Activated CD8-positive, alpha-beta memory T cell treated with anti-CD3 and anti-CD28 coated beads for 24 hours (primary cell): ENCODE measurements at places on chromosomes 1 and 21.

- DNase-seq = no peak
These were observed 13.0 kb downstream of the AGPAT3 start for GRCh38 chr21:43877936-43878575.

GRCh38 chr1:16913833-16914662 is 7.7 kb upstream of the CROCC start:
- peak; percentile 98 for DNase-seq

GRCh38 chr21:29206445-29206844 is 76.0 kb downstream of the MAP3K7CL start:
- no peak for DNase-seq

GRCh38 chr1:17561247-17561548 is 21.7 kb downstream of the ARHGEF10L start:
- DNase-seq = no peak

DNA sequence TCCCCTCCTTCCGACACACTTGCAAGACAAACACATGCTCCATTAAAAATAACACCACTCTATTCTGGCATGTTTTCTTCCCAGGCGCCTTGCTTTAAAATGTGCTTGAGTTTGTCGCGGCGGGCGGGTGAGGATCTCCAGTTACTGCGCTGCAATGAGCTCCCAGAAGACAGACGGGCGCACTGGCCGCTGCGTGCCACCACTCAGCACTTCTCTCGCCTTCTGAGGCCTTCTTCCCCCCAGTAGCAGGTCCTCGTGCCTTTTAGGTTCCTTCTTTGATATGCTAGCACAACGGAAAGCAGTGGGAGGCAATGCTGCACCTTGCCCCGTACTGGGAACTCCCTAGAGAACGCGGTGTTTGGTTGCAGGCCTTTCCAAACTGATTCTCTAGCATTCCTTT is 279.5 kb upstream of the NR5A2 start:
- no peak for DNase-seq

DNA sequence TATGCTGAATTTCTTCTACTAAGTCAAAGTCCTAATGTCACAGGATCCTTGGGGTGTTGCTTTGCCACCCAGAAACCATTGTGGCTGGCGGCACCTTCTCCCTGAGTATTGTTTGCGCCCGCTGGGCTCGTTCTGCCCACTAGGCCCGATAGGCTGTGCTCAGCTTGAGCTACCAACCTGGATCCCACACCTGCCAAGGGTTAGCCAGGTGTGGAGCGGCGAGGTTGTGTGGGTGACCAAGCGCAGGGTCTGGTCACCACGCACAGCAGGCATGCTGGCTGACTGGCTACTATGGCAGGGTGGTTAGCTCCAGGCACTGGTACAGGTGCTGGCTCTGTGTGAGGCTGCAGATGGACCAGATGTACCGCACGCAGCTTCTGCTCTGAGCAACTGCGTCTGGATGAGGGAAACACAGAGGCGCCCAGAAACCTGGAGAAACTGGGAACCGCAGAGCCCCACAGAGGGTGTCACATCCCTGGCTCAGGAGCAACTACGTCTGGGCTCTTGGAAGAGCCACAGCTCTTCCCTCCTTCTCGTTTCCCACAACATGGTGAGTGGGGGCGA is 50.3 kb upstream of the SCYL3 start:
- no peak for DNase-seq

DNA sequence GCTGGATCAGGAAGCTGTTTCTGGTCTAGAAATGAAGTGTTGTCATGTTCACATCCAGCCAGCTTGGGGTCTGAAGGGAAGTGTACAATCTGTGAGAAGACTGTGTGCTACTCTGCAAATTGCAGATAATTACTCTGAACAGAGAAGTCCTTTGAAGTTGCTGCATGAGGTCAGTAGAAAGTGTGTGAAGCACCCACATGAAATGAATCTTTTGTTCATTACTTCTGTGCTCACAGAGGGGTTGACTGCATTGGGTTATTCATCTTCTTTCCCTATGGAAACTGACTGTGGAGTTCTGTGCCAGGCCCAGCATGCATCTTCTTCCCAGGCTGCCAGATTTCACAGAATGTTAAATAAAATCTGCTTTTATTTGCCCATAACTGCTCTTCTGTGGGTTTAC is 47.1 kb downstream of the CTH start:
- no peak for DNase-seq

GRCh38 chr1:100075773-100076172 is 57.0 kb downstream of the SASS6 start:
- DNase-seq = no peak

DNA sequence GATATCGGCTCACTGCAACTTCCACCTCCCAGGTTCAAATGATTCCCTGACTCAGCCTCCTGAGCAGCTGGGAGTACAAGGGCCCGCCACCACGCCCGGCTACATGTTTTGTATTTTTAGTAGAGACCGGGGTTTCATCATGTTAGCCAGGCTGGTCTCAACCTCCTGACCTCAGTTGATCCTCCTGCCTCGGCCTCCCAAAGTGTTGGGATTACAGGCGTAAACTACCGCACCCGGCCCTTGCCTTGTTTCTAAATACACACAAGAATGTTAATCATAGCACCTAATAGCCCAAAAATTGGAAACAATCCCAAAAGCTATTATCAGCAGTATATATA is 1.2 kb upstream of the MSTO1 start:
- DNase-seq = no peak

- DNase-seq = no peak
These were observed 119.9 kb downstream of the KCNJ15 start for GRCh38 chr21:38376693-38377092.

DNA sequence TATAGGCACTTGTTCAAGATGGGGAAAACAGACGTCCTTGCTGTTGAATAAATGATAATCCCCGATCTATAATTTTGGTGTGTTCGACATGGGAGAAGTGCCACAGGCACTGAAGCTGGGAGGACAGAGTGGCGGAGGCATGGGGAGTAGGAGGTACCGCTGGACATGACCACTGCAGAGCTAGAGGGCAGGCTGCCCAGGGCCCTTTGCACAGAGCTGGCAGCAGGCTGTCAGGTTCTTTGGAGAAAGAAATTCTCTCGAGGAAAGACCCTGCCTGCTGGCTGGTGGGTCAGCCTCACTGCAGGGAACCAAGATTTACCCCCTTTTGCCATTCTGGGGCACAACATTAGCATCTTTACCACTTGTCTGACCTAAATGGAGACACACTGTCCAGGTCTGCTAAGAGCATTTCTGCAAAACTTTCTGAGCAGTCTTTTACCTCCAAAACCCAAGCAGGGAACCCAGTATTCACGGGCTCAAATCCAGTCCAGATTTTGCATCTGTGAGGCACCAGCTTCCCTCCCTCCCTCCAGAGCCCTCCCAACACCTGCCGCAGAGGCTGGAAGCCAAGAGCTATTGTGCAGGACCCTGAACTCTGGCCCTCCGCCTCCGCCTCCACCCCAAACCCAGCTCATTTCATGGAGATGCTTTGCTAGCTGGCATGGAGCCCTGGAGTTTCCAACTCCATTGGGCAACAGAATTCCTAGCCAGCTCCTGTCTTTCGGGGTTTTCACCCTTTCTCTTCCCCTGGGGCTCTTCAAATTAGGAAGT is 142.3 kb downstream of the PLXNA2 start:
- no peak for DNase-seq

DNA sequence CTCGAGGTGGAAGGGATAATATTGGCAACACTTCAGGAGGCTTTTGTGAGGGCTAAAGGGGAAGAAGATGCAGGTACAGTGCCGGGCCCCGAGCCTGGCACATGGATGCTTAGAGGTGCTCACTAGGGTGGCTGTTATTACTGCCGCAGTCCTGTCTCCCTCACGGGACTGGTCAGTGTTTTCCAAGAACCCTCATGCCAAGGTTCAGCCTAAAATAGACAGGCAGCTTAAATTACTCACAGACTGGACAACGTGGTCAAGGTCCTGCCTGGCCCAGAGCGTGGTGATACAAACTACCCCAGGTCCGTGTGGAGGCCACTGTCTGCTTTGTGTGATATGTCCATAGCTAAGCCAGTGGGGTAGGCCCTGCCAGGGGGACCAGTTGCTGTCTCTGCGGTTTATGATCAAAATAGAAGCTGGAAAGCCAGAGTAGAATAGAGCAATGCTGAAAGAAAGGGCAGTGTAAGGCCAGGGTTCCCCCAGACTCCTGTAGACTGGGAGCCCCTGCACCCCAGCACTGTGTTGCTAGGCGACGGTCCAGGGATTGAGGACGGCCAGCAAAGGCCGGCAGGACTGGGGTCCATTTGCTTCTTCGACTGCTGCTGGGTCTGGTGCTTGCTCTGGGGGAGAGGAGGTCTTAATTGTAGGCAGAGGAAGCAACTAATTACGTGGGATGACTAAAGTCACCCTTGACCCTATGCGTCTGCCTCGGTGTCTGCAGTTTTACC is 36.1 kb downstream of the ELAPOR1 start:
- no peak for DNase-seq

GRCh38 chr1:199067483-199067882 is 428.6 kb downstream of the PTPRC start:
- DNase-seq = no peak

GRCh38 chr1:182890927-182891610 is 51.9 kb downstream of the DHX9 start:
- DNase-seq = no peak

DNA sequence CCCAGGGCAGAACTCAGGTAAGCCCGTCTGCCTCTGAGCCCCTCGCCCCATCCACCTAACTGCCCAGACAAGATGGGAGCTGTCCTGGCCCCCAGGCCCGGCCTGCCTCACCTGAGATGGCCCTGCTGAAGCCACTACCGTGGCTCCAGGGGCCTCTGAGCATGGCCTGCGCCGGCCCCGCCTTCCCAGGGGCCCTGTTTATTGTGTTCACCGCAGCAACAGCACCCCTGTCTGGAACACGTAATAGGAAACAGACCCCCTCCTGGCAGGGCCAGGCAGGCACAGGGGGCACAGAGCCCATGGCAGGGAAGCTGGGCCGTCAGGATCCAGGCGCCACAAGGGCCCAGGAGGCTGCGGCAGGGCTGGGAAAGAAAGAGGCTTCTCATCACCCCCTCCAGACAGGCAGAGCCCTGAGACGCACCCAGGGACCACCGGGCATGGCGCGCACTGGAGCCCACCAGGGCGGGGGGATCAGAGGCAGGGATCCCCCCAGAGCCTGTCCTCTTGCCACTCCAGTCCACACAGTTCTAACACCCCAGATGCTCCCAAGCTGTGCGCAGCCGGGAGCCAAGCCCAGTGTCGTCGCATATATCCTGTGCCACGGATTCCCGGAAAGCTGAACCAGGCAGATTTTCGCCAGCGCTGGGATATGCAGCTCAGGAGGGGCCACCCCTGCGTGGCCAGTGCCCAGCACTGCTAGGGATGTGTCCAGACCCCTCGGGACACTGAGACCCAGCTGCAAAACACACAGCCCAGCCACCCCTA is 62.6 kb downstream of the ARHGEF16 start:
- no peak for DNase-seq
